Heart left ventricle (tissue), 16 donors: ENCODE measurements at places on chromosomes 6 and 20.
A peak's percentile ranks its signal among the peaks of the same experiment; 100 is the strongest.

GRCh38 chr6:40695750-40696415 is 108.7 kb upstream of the LRFN2 start:
- DNase-seq: no peak

GRCh38 chr6:150288456-150288855 is 80.4 kb upstream of the IYD start:
- DNase-seq: no peak

DNA sequence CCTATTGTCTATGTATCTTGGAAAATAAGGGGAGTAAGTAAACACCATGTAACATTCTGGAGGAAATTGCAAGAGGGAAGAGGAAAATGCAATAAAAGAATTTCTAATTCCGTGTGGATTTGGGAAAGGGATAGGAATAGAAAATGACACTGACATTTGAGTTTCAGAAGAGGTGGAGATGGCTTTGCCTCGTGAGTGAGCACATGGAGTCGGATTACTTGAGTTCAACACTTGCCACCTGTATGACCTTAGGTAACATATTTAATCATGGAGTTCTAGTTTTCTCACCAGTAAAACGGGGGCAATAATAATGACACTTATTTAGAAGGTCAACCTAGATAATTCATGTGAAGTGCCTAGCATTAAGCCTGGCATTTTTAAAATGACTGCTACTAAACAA is 10.8 kb upstream of the PBOV1 start:
- DNase-seq: no peak

DNA sequence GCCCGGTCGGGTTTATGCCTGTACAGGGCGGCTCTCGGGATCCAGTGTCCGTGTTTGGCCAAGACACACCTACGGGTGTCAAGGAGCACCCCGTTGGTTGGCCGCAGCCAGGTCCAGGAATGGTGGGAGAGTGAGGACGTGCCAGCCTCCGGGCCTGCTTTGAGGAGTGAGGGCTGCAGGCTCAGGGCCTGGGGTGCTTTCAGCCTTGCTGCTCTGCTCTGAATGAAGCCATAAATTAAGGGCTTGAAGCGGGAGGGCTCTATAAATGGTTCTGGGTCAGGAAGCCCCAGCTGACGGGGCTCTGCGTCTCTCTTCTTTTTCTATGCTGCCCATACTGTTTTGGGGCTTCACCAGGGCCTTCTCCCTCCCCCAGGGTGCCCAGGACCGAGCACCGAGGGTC is 15.1 kb downstream of the GATA5 start:
- DNase-seq: no peak

DNA sequence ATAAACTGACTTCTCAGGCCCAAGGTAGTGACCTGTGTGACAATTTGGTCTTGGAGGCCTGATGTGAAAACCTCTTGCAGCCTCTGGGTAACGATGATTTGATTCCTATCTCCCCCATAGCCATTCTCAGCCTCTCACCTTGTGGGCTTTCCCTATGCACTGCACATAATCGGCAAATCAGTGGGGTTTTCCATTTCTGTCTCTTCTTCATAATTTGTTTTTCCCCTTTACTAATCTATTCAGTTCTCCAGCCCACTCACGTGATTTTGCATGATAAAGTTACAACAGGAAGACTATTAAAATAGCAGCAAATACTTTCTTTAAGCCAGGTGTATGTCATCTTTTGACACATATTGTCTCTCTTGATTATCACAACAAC is 893.7 kb downstream of the TFAP2A start:
- no peak for DNase-seq

- no peak for DNase-seq
Observed at GRCh38 chr6:39225946-39226437, 3.3 kb downstream of the KCNK5 start.

- no peak for DNase-seq
Observed at GRCh38 chr6:4253604-4254231, 118.3 kb upstream of the ECI2 start.

DNA sequence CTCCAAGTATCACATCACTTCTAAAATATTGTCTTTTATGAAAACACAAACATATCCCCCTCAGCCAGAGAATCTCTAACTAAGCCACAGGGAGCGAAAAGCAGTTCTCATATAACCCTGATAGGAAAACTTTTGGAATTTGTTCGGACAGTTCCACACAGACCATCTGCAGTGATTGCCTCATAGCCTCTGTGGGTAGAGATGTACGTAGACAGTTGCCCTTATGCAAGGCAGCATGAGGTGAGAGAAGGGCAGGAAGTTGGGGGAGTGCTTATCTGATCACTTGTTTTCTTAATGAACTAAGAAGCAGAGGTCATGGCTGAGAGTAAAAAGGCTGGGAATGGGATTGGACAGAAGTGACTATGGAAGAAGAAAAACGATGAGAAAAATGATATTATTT is 39.6 kb downstream of the SLC23A2 start:
- peak; percentile 22 for DNase-seq

GRCh38 chr6:153340568-153340967 is 209.5 kb upstream of the RGS17 start:
- no peak for DNase-seq

DNA sequence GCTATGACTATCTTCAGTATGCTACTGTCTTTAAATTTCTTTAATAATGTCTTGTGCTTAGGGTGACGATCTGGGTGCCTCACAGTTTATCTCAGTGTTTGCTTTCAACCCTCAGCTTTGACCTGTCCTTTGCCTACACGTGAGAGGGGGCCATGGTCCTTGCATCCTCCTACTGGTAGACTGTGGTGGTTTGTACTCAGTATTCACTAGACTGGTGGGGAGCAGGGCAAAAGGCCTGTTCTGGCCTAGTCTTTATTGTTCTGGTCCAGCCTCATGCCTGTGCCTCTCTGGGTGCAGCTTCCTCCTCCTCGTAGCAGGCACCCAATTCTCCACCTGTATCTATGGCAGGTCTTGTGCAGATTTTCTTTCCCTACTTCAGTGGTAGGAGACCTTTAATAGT is 354.9 kb downstream of the CD109 start:
- no peak for DNase-seq

DNA sequence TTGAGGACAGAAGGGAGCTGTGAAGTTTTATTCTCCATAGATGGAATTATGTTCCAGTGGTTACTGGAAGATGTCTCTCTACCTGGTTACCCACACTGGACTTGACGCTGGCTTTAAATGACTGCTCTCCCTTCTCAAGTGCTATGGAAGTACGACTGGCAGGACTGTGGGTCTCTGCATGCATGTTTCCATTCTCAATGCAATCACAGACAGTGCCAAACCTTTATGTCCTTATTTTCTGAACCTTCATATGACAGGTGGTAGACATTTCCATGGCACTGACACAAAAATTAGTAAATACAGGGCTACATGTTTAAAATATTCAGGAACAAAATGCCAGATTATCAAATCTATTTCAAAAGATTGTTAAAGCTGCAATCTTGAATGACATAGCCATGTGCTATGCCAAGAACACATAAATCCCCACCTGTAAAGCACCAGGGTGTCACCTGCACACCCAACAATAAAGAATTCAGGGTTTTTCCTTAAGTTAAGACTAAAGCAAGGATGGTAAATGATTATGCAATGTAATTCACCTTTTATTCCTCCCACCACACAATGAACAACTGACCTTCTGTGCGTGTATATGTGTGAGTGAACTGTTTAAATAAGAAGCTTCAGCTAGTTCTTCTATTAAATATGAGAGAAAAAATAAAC is 153.3 kb upstream of the ENPP5 start:
- DNase-seq: no peak

DNA sequence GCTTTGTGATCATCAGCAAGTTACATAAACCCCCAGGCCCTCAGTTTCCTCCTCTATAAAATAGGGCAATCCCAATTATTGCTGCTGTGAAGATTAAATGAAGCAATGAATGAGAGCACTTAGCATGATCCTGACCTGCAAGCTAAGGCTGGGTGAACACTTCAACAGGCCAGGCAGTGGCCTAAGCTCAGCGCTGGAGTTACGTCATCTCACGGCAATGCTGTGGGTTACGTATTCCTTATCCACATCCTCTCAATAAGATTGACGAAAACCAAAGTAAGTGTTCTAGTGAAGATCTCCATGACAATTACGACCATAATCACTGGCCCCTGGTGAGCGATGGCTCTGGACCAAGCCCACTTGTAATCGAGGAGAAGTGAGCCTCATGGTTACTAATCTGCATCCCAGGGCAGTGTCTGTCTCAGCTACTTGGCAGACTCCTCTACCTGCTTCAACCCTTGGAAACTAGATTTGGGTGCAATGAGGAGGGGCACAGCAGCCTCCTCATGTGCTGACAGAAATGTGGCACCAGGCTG is 274.1 kb upstream of the ARID1B start:
- no peak for DNase-seq

GRCh38 chr6:41171908-41172307 is 9.0 kb upstream of the TREM2 start:
- no peak for DNase-seq

GRCh38 chr6:27672113-27672799 is 199.4 kb upstream of the ZNF184 start:
- DNase-seq: no peak

DNA sequence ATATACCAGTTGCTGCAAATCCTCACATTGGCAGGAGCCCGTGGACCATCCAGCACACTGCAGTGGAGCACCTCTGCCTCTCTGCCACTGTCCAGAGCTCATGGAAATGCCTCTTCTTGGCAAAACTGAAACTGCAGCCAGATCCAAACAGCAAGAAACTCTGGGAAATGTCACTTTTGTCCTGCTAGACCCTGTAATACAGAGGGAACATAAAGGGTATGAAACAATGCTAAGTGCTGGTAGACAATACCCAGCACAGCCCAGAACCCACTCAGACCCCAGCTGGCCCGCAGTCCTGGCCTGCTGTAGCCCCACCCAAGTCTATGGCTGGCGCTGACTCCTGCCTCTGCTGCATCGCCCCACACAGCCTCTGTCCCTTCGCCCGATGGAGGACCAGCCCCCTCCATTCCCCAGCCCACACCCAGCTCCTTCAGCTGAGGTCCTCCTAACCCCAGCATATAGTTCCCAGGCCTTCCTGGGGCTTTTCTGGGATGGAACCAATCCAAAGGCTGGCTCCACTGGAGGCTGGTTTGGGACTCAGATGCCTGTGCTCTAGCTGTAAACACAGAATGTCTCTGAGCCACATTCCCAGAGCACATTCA is 242.5 kb downstream of the LRFN2 start:
- no peak for DNase-seq

DNA sequence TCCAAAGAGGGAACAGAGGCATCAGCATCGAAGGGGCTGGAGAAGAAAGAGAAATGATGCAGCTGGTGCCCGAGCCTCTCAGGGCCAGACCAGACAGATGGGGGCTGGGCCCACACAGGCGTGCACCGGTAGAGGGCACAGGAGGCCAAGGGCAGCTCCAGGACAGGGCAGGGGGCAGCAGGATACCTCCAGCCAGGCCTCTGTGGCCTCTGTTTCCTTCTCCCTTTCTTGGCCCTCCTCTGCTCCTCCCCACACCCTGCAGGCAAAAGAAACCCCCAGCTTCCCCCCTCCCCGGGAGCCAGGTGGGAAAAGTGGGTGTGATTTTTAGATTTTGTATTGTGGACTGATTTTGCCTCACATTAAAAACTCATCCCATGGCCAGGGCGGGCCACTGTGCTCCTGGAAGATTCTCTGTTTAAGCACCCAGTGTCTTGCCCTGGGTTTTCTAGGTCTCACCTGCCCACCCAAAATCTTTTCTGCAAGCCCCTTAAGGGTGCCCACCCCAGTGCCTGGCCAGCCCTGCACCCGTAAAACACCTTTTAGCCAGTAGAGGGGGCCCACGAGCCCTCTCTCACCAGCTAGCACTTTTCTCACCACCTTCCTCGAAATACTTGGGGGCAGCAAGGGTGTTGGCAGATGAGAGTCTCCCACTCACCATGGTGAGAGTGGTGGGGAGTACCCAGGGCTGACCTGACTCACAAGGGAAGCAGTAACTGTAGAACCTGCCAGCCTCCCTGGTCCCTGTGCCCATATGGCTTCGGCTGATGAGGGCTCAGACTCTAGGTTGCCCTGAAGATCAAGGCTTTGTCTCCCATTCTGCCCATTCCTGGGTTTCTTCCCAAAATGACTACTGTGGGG is 35.7 kb upstream of the ID1 start:
- peak; percentile 42 for DNase-seq

- peak; percentile 36 for DNase-seq
Observed at GRCh38 chr6:20200761-20201630, 11.3 kb downstream of the MBOAT1 start.

GRCh38 chr20:44110816-44111568 is 76.0 kb downstream of the JPH2 start:
- no peak for DNase-seq

GRCh38 chr6:35496841-35497570 is at the start of gene TEAD3:
Gene TEAD3, minus strand, starts transcription at chr6:35497079.
- DNase-seq: peak; percentile 65
